Lung (tissue), 17 donors: ENCODE measurements at places on chromosomes 11 and 22. TPM values are rescaled to one million over a fixed set of nuclear protein-coding genes. Genes with fewer than 3 reads are reported as not detected.

The FAT3 gene
- total RNA-seq, result 108 TPM

The THY1 gene
- total RNA-seq, result 9.8 TPM

The AP2A2 gene
- total RNA-seq, result 60.0 TPM

The TMEM45B gene
- total RNA-seq, result 11.6 TPM

The SHANK3 gene
- 44.0 TPM for total RNA-seq

The CASP1 gene
- 50.8 TPM for total RNA-seq

The TSSC4 gene
- total RNA-seq, result 25.1 TPM

The SLC22A6 gene
- total RNA-seq, result not detected

The CCDC188 gene
- total RNA-seq, result 4.0 TPM

The SMTNL1 gene
- total RNA-seq, result not detected

The MICALL1 gene
- 15.4 TPM for total RNA-seq

The HORMAD2 gene
- not detected for total RNA-seq

The CALCA gene
- total RNA-seq, result 3.4 TPM

The ANO1 gene
- 7.8 TPM for total RNA-seq

The IL10RA gene
- 15.4 TPM for total RNA-seq

The MRGPRX3 gene
- total RNA-seq, result not detected

The HBD gene
- total RNA-seq, result not detected

The MYOD1 gene
- not detected for total RNA-seq

The WNT7B gene
- total RNA-seq, result 4.4 TPM

The CASP5 gene
- 1.6 TPM for total RNA-seq

The EHF gene
- 82.5 TPM for total RNA-seq

The MOGAT2 gene
- not detected for total RNA-seq

The KCNC1 gene
- not detected for total RNA-seq

The SLC5A1 gene
- 3.5 TPM for total RNA-seq

The PANX3 gene
- not detected for total RNA-seq

The SLC22A8 gene
- total RNA-seq, result not detected

The GPHA2 gene
- not detected for total RNA-seq

The ISX gene
- total RNA-seq, result not detected

The GRIA4 gene
- total RNA-seq, result 0.77 TPM

The PLEKHA7 gene
- total RNA-seq, result 29.3 TPM

The IFITM10 gene
- 0.40 TPM for total RNA-seq

The OVOL1 gene
- total RNA-seq, result 0.77 TPM

The CNGA4 gene
- total RNA-seq, result 12.0 TPM

The USP2 gene
- total RNA-seq, result 4.9 TPM

The ROBO4 gene
- total RNA-seq, result 51.7 TPM

The CTTN gene
- 202 TPM for total RNA-seq
